ENCODE measurements at places on chromosomes 12 and 14. TPM values are rescaled to one million over a fixed set of nuclear protein-coding genes. Genes with fewer than 3 reads are reported as not detected.

AQP5 gene
- total RNA-seq: 2.4 TPM

FBXO21 gene
- total RNA-seq: 60.3 TPM

BATF gene
- not detected for total RNA-seq

SDSL gene
- 3.3 TPM for total RNA-seq

P3H3 gene
- 52.7 TPM for total RNA-seq

BMP4 gene
- 1.3 TPM for total RNA-seq

COCH gene
- 16.8 TPM for total RNA-seq

GUCY2C gene
- total RNA-seq: not detected

DIO3 gene
- total RNA-seq: 0.51 TPM

UBR7 gene
- total RNA-seq: 41.6 TPM

HSPB8 gene
- 0.58 TPM for total RNA-seq

IFNG-AS1 gene
- not detected for total RNA-seq

PABPN1 gene
- 375 TPM for total RNA-seq

KCNH3 gene
- 0.16 TPM for total RNA-seq

SERPINA12 gene
- total RNA-seq: not detected

GSKIP gene
- 29.4 TPM for total RNA-seq

ARF3 gene
- 202 TPM for total RNA-seq

GLIPR1L2 gene
- total RNA-seq: 0.40 TPM

OR4E2 gene
- total RNA-seq: not detected

TSPAN19 gene
- total RNA-seq: 0.36 TPM

CEP290 gene
- total RNA-seq: 25.5 TPM

KRT75 gene
- not detected for total RNA-seq

IRAK3 gene
- total RNA-seq: 0.61 TPM

TSHR gene
- total RNA-seq: not detected

IQSEC3 gene
- 1.1 TPM for total RNA-seq

AQP6 gene
- total RNA-seq: 0.21 TPM

SERPINA4 gene
- total RNA-seq: not detected

NEUROD4 gene
- total RNA-seq: 7.3 TPM

GAS2L3 gene
- total RNA-seq: 36.2 TPM

OVCH1 gene
- 0.16 TPM for total RNA-seq

EPYC gene
- total RNA-seq: not detected

EMP1 gene
- total RNA-seq: 0.30 TPM

CCDC177 gene
- total RNA-seq: 7.5 TPM

MIP gene
- total RNA-seq: not detected

RIN3 gene
- 12.1 TPM for total RNA-seq

HOXC6 gene
- 10.7 TPM for total RNA-seq

FAM90A1 gene
- not detected for total RNA-seq

IL31 gene
- total RNA-seq: not detected

MANSC4 gene
- total RNA-seq: not detected

TROAP gene
- 88.0 TPM for total RNA-seq

PLA2G1B gene
- not detected for total RNA-seq

ACRBP gene
- total RNA-seq: 2.4 TPM

KLRC1 gene
- total RNA-seq: not detected

NTN4 gene
- total RNA-seq: 6.0 TPM

SELPLG gene
- 0.51 TPM for total RNA-seq

CLEC4D gene
- total RNA-seq: not detected

CCDC38 gene
- not detected for total RNA-seq

DBX2 gene
- not detected for total RNA-seq

IL26 gene
- total RNA-seq: not detected

GPRC5A gene
- not detected for total RNA-seq

ASPG gene
- total RNA-seq: not detected

ANG gene
- total RNA-seq: 2.3 TPM

Data from neural crest cell (in vitro differentiated cells).